ENCODE measurements at places on chromosomes 5 and 9.

- DNase-seq, result no peak
These were observed 11.4 kb downstream of the GRHPR start for GRCh38 chr9:37433867-37434371.

GRCh38 chr9:129131300-129132145, 20.3 kb downstream of the PTPA start:
- peak; percentile 62 for DNase-seq

GRCh38 chr9:95083086-95083768, 234.3 kb downstream of the FANCC start:
- DNase-seq, result no peak

DNA sequence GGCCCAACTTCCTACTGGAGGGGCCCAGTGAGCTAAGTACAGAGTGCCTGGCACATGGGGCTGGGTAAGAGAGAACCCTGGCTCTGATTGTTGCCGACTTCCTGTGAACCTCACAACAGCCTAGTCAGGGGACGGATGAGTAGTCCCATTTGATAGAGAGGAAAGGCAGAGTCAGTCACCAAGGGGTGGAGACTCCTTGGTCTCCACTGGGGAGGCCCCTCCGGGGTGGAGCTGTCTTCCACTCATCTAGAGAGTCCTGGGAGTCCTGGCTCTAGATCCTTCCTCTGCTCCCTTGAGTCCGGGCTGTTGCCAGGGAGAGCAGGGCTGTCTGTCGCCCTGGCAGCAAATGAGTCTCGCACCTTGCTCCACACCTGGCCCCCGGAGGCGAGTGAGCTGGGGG, 8.0 kb downstream of the GRK6 start:
- DNase-seq, result peak; percentile 28

GRCh38 chr9:133901184-133901835, 90.8 kb downstream of the VAV2 start:
- no peak for DNase-seq

DNA sequence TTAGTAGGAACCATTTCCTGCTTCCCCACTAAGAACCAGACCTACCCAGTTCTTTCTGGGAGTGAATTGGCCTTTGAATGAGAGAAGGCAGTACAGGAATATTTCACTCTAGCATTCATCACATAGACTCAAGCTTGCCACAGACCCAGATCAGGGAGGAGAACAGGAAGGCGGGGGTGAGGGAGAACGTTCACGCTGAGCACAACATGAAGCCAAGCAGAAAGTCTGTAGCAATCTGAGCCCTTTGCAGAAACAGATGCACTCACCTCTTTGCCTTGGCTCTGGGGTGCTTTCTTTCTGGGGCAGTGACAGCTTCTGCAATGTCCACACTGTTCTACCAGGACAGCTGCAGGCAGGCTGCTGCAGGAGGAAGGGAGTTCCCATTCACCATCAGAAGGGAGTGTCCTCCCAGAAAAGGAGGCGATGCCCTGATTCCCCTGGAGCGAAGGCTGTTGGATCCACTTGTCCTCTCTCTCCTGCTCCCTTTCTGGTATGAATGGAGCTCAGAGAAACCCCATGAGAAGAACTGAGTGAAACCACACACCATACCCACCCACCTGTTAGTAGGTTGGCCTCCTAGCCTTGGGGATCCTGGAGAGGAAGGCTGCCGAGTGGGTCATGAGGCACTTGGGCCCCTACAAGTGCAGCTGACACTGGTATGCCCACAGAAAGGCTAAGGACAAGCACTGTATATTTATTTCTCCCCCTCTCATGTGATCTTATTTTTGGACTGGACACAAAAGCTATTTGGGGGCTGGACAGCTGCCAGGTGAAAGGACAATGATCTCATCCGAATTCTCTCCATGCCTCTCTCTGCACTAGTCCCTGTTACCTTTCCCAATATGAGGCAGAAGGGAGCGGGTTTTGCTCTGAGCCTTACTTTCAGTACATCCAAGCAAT, 11.7 kb upstream of the FGF1 start:
- DNase-seq, result peak; percentile 82

GRCh38 chr5:176875783-176876505, 23.2 kb downstream of the HK3 start:
- no peak for DNase-seq

- no peak for DNase-seq
These were observed 4.2 kb upstream of the PTGER4 start for GRCh38 chr5:40675396-40676133.

GRCh38 chr5:140349244-140349643, 2.8 kb upstream of the HBEGF start:
- peak; percentile 22 for DNase-seq

GRCh38 chr9:15480028-15480427, 30.7 kb downstream of the PSIP1 start:
- DNase-seq, result no peak

DNA sequence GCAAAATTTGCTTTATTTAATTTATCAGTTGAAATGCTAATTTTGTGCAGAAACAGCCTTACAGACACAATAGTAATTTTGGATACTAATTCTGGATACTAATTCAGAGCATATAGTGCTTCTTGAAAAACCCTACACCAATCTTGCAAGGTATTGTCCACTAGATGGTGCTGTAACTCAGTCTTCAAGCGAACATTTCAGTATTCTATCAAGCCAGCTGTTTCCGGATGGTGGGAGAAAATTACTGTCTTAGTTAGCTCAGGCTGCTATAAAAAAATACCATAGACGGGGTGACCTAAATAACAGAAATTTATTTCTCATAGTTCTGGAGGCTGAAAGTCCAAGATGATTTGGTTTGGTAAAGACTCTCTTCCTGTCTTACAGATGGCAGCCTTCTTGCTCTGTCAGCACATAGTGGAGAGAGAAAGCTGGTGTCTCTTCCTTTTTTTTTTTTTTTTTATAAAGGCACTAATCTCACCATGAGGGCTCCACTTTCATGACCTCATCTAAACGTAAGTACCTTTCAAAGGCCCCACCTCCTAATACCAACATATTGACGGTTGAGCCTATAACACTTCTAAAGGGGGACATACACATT, 1306.5 kb upstream of the CDH9 start:
- DNase-seq, result peak; percentile 16

DNA sequence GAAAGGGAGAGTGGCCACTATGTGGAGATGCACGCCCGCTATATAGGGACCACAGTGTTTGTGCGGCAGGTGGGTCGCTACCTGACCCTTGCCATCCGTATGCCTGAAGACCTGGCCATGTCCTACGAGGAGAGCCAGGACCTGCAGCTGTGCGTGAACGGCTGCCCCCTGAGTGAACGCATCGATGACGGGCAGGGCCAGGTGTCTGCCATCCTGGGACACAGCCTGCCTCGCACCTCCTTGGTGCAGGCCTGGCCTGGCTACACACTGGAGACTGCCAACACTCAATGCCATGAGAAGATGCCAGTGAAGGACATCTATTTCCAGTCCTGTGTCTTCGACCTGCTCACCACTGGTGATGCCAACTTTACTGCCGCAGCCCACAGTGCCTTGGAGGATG, 19.8 kb downstream of the RGMB start:
- no peak for DNase-seq

DNA sequence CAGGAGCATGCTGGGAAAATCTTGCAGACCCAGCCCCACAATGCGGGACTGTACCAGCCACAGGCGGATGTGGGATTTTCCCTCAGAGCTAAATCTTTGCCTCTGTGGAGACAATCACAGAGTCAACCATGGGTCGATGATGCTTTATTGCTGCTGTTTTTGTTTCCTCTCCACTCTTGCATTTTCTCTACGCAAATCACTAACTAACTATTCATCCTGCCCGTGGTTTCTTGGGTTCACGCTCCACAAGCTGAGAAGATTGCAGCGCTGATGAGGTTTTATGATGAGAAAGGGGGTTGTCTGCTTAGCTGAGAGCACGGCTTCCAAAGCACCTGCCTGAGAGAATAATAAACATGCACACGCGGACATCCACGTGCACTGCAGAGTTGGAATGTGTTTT, 500.2 kb upstream of the ADAMTS16 start:
- no peak for DNase-seq

DNA sequence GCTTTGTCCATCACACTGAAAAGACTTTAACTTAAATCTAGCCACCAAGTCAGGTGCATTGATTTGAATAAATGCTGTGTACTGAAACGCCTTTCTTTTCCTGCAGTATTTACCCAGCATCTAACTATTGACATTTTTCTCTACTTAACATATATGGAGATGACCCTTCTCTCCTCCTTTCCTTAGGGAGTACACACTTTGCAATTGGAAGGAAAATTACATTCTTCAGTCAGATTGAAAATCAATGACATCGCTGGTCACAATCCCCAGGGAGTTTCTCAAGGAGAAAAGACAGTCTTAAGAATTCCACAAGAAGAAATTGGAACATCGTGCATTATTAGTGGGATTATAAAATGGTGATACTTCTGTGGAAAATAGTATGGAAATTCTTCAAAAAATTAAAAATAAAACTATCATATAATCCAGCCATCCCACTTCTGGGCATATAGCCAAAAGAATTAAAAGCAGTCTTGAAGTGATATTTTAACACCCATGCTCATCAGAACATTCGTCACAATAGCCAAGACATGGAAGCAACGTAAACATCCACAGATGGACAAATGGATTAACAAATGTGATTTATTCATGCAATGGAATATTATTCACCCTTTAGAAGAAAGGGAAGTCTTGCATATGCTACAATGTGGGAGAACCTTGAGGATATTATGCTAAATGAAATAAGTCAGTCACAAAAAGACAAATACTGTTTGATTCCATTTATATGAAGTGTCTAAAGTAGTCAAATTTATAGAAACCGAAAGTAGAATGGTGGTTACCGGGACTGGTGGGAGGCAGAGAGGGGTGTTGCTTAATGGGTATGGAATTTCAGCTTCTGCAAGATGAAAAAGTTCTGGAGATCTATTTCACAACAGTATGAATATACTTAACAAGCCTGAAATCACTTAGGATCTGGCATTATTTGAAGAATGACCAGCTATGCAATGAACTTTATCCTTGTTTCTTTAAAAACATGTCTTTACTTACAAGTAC, 14.3 kb upstream of the FREM1 start:
- peak; percentile 87 for DNase-seq

DNA sequence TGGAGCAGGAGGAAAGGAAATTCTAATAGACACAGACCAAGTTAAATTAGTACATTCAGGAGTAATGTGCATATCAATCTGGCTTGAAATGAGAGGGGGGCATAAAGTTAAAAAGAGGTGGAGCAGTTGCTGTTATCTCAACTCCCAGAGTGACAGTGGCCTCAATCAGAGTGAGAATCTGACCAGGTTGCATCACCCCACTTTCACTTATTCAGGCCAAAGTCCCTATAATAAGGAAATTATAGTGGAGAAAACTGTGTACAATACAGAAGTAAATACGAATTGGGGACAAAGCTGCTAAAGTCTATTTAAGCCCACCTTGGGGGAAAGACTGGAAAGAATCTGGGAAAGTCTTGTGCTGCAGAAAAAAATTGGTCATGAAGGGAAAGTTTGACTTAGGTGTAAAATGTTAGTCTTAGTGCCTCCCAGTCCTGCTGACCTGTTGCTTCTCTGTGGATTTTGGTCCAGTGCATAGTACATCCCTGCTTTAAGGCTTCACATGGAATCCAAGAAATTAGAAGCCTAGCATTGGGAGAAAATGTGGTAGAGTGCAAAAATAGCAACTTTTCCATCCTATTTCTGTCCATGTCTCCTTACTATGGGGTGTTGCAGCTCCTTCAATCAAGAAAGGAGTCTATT, 27.9 kb downstream of the MROH2B start:
- DNase-seq, result no peak

DNA sequence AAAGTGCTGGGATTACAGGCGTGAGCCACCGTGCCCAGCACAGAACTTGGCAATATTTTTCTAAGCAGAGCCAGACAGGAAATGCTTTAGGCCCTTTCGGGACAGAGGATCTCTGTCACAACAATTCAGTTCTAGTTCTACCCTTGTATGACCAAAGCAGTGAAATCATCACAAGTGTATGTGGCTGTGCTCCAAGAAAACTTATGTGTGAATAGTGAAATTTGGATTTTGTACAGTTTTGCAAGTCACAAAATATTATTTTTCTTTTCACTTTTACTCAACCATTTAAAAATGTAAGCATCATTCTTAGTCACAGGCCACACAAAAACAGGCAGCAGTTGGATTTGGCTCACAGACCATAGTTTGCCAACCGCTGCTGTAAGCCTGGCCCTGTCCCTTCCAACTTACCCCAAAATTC, 20.4 kb upstream of the PRUNE2 start:
- peak; percentile 98 for DNase-seq
